ENCODE measurements at places on chromosomes 4 and X.
A peak's percentile ranks its signal among the peaks of the same experiment; 100 is the strongest.

GRCh38 chr4:88792268-88792781 is 94.7 kb upstream of the NAP1L5 start:
- peak; percentile 73 for DNase-seq

DNA sequence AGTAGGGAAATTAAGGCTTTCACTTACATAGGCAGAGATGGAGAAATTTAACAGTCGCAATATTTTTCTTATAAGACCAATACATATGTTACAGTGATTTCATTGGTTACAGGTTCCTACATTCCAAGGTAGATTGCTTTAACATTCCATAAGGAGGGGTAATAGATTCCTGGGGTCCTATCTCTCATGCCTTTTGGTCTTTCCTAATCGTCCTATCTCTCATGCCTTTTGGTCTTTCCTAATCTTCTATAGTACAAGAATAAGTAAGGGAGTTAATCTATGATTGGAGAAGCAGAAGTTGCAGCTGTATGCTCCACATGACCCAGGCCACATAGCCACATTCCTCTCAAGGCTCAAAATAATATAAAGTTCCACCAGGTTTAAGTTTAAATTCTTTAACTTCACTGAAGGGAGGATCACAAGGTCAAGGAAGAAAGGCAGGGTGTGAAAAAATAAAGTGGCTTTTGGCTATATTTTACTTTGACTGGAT is 285.0 kb upstream of the BOD1L1 start:
- no peak for DNase-seq

DNA sequence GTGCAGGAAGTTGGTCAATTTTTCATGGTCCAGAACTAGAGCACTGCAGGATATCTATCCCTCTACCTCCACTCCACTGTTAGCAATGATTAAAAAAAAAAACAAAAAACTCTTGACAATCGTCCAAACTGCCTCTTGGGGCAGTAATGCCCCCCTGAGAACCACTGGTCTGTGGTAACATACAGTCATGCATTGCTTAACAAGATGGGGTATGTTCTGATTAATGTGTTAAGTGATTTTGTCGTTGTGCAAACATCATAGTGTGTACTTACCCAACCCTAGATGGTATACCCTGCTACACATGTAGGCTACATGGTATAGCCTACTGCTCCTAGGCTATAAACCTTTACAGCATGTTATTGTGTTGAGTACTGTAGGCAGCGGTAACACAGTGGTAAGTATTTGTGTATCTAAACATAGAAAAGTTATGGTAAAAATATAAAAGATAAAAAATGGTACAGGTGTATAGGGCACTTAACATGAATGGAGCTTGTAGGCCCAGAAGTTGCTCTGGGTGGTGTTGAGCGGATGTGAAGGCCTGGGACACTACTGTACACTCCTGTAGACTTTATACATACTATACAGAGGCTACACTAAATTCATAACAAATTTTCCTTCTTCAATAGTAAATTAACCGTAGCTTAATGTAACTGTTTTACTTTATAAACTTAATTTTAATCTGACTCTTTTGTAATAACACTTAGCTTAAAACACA is 34.1 kb downstream of the ART3 start:
- DNase-seq: peak; percentile 18

DNA sequence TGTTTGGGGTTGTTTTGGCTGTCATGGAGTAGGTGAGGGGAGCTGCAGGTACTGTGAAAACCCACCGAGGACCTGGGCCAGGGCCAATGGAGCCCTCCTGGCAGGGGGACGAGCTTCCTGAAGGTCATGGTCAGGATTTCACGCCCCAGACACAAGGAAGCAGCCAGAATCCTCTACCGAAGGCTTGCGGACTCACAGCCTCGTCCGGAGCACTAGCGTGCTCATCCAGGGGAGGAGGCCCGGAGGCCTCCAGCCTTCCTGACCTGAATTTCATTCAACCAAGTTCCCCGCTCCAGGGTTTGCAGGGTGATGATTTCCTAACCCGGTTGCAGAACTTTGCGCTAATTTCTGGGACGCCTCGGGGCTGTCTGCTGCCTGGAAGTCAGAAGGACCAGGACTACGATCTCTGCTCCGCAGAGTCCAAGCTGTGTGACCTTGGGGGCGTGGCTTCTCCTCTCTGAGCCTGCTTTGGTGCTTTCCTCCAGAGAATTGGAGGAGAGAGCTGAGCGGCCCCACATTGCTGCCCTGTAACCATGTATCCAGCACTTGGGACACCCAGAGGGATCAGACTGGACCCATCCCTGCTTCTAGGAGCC is 56.2 kb upstream of the ADRA2C start:
- no peak for DNase-seq

GRCh38 chr4:18022572-18023050 is 1.1 kb upstream of the LCORL start:
- peak; percentile 9 for DNase-seq
